ENCODE measurements at places on chromosomes 5 and 9.

- DNase-seq, result no peak
Observed at GRCh38 chr9:127490535-127491230, 39.4 kb downstream of the LRSAM1 start.

DNA sequence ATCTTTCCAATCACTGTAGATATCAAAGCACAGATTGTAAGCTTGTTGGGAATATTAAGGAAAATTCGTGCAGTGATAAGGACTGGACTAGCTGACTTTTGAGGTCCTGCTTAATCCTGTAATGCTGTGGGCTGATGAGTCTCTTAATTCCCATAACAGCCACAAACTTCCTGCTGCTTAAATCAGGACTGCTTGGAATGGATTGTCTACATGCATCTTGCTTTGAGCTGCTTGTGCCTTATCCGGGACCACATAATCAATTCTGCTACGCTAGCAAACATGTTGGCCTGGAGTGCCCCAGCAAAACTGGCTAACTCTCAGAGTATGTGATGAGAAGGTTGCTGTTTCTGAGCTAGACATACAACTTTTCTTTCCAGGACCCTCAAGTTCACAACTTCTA is 79.6 kb downstream of the SNCAIP start:
- DNase-seq, result no peak

- DNase-seq, result no peak
Observed at GRCh38 chr5:178632285-178632684, 5.4 kb upstream of the CLK4 start.

- no peak for DNase-seq
Observed at GRCh38 chr9:101586651-101587050, 8.1 kb downstream of the PPP3R2 start.

GRCh38 chr9:130905125-130905901 is 8.7 kb upstream of the QRFP start:
- DNase-seq, result no peak

- DNase-seq, result no peak
Observed at GRCh38 chr9:78463750-78464149, 166.8 kb downstream of the PSAT1 start.

- no peak for DNase-seq
Observed at GRCh38 chr5:142358648-142359047, 33.8 kb upstream of the SPRY4 start.

GRCh38 chr5:58455480-58455879 is 4.4 kb downstream of the PLK2 start:
- no peak for DNase-seq

DNA sequence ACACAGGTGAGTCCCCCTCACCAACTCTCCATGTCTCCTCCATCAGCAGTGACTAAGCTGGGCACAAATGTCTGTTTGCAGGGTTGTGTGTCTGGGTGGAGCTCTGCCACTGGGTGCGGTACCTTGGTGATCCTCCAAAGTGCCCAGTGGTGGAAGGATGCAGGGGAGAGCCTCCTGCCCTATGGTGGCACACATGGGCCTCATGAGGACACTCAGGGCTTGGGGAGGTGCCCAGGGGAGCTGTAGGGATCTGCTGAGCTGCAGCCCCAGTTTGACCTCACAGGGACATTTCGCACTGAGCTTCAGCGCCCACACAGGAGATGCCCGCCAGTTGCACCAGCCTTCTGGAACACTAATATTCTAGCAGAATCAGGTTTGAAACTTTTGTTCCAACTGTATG is 29.5 kb downstream of the S1PR3 start:
- no peak for DNase-seq

- DNase-seq, result no peak
Observed at GRCh38 chr5:151233616-151234085, 9.8 kb upstream of the CCDC69 start.

Data from T-cell (primary cell).